ENCODE measurements at places on chromosomes 4 and X.
A peak's percentile ranks its signal among the peaks of the same experiment; 100 is the strongest.

DNA sequence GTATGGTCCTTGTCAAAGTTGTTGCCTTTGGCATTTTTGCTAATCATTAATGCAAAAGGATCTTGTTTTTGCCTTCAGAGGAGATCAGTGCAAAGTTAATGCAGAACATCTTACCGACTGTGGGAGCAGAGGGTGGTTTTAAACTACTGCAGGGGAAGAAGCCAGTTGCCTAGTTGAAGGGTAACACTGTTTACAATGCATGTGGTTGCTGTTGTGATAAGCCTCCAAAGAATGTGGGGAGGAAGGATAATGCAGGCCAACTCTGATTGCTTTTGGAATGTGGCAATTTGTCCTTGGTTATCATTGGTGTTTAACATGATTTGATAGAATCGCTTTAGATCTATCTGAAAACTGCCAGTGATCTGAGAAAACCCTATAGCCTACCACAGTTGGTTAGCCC lies 204.3 kb upstream of the TLL1 start:
- no peak for DNase-seq

GRCh38 chr4:7915875-7916242 lies 23.8 kb downstream of the AFAP1 start:
- DNase-seq: no peak

DNA sequence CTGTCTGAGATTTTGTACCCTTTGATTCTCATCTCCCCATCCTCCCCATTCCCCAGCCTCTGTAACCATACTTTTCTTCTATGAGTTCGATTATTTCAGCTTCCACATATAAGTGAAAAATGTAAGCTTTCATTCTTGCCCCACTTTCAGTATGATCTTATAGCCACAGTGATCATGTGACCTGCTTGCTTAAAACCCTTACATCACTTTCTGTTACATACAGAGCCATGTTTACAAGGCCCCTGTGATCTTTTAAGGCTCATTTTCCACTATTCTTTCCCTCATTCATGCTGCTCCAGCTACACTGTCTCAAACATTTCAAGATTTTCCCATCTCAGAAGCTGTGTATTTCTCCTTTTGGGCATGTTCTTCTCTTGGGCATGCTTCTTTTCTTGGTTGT lies 147.7 kb downstream of the DCK start:
- no peak for DNase-seq

DNA sequence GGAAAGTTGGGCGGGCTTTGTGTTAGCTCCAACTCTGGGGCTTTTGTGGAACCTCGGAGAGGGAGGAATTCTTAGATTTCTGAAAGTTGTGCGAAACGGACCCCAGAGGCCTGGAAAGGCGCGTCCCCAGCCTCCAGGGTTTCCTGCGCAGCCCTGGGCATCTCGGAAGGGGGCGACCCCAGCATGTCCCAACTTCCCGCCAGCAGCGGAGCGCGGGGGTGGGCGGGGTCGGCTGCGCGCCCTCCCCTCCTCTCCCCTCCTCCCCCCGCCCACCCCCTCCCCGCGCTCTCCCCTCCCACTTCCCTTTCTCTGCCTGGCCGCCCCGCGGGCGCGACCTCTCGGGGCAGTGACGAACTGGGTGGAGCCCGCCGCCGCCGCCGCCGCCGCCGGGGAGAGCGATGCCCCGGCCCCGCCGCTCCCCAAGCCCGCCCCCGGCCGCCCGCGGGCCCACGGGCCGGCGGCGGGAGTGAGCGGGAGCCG lies 16.8 kb downstream of the PTTG2 start:
- peak; percentile 82 for DNase-seq

GRCh38 chrX:138411048-138411447 lies 300.5 kb downstream of the FGF13 start:
- no peak for DNase-seq

- DNase-seq: no peak
Observed at GRCh38 chrX:74291577-74291963, 12.4 kb upstream of the ZCCHC13 start.

DNA sequence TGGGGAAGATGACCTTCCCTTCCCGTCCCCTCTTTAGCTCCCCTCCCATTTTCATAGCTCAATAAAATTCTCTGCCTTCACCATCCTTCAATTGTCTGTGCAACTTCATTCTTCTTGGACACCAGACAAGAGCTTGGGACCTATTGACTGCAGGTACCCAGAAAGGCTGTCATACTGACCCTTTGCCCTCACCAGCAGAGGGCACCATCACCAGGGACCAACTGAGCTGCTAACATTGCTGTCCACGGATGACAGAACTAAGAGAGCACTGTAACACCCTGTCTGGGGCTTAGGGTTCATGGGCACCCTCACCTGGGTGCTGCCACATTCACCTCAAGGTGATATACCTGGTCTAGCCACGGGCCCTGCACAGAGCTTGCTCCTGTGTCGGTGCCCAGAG lies 141.3 kb upstream of the VCX3B start:
- DNase-seq: no peak

- no peak for DNase-seq
Observed at GRCh38 chr4:183506389-183506735, 1.5 kb downstream of the ING2 start.

DNA sequence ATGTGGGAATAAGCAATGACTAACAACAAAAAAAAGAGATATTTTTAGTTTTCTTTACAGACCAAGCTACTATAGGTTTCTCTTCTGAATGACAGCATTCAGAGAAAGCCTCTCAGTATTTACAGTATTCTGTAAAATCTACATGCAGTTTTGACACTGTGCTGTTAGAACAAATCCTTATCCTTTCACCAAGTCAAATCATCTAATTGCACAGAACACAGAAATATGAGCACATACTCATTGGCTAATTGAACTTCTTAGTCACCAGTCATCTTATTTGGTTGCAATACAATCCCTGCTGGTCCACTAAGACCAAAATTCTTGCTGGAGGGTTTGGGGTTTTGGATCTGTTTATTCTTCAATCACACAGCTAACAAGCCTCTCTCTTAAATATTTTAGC lies 5.7 kb downstream of the ACOT9 start:
- DNase-seq: no peak

DNA sequence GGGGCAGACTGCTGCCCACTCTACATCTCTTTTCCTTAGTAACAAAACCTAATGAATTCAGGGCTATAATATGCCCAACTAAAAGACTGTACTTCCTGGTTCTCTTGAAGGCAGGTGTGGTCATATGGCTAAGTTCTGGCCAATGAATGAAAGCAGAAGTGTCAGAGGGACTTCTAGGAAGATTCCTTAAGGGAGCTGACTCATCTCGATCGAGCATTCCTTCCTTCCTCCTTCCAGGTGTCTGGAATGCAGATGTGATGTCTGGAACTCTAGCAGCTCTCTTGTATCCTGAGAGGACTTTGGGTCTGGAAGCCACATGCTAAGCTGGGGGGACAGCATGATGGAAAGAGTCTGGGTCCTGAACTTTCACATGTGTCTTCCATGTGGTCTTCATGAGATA lies 116.2 kb upstream of the STX18 start:
- DNase-seq: no peak

- peak; percentile 45 for DNase-seq
Observed at GRCh38 chr4:113809311-113809710, 47.8 kb upstream of the CAMK2D start.

DNA sequence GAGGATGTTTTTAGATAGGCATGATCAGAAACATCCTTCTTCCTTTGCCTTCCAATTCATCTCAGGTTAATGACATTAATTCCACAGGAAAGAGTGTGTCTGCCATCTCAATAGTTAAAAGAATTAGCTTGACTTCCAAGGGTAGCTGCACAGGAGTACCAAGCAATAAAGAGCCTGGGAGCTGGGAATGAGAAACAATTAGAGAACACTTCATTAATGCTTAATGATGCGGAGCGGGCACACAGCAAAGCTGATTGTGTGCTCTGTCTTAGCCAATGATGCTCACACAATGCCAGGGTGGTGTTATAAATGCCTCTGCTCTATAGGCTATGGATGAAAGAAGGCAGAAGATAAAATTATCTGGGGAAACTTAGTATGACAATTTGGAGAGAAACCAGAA lies 1052.5 kb upstream of the LCORL start:
- no peak for DNase-seq

DNA sequence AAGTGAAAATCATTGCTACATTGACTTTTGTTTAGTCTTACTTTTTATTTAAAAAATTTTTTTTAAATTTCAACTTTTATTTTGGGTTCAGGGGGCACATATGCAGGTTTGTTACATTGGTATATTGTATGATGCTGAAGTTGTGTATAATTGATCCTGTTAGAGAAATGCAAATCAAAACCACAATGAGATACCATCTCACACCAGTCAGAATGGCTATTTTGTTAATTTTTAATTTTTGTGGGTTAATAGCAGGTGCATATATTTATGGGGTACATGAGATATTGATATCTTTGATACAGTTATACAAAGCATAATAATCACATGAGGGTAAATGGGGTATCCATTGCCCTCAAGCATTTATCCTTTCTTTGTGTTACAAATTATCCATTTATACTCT lies 34.1 kb downstream of the RBMX2 start:
- no peak for DNase-seq

GRCh38 chrX:100368167-100368566 lies 41.9 kb downstream of the PCDH19 start:
- DNase-seq: no peak

DNA sequence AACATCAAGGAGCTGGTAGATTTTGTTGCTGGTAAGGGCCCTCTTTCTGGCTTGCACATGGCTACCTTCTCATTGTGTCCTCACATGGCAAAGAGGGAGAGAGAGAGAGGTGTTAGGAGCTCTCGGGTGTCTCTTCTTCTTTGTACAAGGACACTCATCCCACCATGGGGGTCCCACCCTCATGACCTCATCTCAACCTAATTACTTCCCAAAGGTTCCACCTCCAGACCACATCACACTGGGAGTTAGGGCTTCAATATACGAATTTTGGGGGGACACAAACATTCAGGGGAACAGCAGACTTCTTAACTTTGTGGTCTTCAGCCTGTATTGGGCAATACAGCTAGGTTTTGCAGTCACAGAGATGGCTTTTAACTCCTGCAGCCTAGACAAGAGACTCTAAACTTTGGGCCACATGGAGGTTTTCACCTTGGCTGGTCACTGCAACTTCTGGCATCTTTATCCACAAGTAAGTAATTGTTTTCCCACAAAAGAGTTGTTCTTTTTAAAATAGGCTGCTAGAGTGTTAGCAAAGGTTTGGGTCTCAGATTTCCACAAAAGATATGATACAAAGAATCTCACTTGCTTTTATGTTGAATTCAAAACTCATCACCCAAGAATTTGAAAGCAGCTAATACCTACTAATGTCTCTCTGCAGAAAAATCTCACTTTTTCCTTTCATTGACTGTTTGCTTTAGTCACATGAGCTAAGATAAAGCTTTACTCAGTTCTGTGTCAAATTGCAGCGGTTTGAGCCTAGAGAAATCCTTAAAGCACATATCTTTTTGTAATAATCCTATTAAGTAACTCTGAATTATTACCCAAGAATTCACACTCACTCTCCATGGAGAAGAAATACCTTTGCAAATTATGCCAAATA lies 39.6 kb upstream of the BBS12 start:
- no peak for DNase-seq

- DNase-seq: no peak
Observed at GRCh38 chr4:56871371-56871866, 36.3 kb upstream of the REST start.

- no peak for DNase-seq
Observed at GRCh38 chr4:108377021-108377420, 208.3 kb upstream of the LEF1 start.

- DNase-seq: no peak
Observed at GRCh38 chr4:113080050-113080449, 30.6 kb downstream of the ANK2 start.

DNA sequence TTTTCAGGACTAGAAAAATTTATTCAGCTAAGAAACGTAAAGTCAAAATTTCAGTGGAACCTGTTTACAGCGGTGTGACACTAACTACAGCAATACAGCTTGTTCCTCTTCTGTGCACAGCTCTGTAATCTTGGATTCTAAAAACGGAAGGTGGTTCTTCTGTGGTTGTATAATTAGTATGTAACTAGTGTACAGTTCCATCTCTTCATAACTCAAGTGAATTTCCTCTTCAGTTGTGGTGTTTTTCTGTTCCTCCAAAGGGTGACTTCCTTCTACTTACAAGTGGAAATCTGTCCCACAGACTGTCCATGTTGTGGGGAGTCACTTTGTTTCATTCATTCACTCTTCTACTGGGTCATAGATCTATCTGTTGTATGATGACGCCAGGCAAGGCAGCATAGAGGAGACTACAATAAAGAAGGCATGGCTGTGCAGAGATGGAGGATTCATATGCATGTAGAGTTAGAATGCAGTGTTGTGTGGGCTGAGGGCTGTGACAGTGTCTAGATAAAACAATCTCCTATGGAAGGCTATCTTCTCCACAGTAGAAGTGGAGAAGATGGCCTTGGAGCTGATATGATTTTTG lies 5.4 kb downstream of the DAPP1 start:
- DNase-seq: no peak

DNA sequence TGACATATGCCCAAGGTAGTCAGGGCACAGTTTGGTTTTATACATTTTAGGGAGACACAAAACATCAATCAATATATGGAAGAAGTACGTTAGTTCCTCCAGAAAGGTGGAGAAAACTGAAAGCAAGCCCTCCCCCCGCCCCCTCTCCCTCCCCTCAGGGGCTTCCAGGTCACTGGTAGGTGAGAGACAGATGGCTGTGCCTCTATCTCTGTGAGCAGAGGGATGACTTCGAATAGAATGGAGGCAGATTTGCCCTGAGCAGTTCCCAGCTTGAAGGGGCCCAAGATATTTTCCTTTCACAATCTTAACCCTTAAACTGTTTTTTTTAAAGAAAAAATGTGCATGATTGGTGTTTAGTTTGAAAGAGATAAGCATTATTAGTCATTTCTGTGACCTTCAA lies 114.0 kb downstream of the PCDH10 start:
- DNase-seq: no peak

DNA sequence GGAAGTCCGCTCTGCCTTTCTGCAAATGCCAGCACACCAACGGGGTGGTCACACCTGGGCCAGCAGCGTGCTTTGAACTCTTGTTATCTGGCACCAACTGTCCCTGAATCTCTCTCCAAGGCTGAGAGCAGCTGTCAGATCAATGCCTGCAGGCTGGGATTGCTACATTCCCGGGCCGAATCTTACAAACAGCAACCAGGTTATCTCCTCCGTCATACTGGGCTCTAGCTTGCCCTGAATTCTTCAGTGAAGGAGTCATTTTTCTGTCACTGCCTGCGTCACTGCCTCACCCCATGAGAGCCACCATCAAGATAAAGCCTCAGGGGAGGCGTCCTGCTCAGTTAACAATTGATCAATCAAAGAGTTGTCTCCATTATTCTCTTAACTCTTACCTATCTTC lies 329.4 kb upstream of the PPARGC1A start:
- no peak for DNase-seq

- no peak for DNase-seq
Observed at GRCh38 chr4:165364452-165365080, 14.2 kb upstream of the CPE start.

- DNase-seq: no peak
Observed at GRCh38 chrX:145609951-145610511, 207.6 kb upstream of the SLITRK2 start.

DNA sequence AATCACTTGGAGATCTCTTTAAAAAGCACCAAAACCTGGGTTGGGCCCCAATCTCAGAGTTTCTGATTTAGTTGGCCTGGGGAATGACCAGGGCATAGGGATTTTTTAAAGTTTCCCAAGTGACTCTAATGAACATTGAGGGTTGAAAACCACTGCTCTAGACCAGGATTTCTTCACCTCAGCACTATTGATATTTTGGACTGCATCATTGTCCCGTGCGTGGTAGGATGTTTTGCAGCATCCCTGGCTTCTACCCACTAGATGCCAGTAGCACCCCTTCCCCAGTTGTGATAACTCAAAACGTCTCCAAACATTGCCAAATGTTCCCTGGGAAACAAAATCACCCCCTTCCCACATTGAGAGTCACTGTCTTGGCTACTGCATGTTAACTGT lies 61.8 kb downstream of the ATXN3L start:
- no peak for DNase-seq

- DNase-seq: peak; percentile 62
Observed at GRCh38 chrX:1249101-1249887, 19.3 kb upstream of the CSF2RA start.

Measured in ureter (tissue), 1 donor.